ENCODE measurements at places on chromosomes 4 and X. TPM values are rescaled to one million over a fixed set of nuclear protein-coding genes. Genes with fewer than 3 reads are reported as not detected.

The FRMPD3 gene
- total RNA-seq: under 0.01 TPM

The DDX53 gene
- not detected for total RNA-seq

The MEPE gene
- not detected for total RNA-seq

The PNMA6A gene
- 3.7 TPM for total RNA-seq

The NSG1 gene
- 1.0 TPM for total RNA-seq

The C4orf17 gene
- not detected for total RNA-seq

The USP17L25 gene
- total RNA-seq: not detected

The FRG2 gene
- total RNA-seq: not detected

The GABRQ gene
- total RNA-seq: 0.52 TPM

The GPR82 gene
- total RNA-seq: not detected

The FGF5 gene
- total RNA-seq: 0.52 TPM

The VCX gene
- not detected for total RNA-seq

The SLC34A2 gene
- total RNA-seq: not detected

The KLKB1 gene
- total RNA-seq: 0.52 TPM

The TLR10 gene
- 0.52 TPM for total RNA-seq

The TEX13C gene
- not detected for total RNA-seq

The DGKK gene
- not detected for total RNA-seq

The RADX gene
- total RNA-seq: 1.0 TPM

The MAGEB1 gene
- total RNA-seq: not detected

The TLR2 gene
- 4.7 TPM for total RNA-seq

The XAGE1A gene
- not detected for total RNA-seq

The IL1RAPL2 gene
- 1.0 TPM for total RNA-seq

The COL4A6 gene
- 1.0 TPM for total RNA-seq

The TRO gene
- total RNA-seq: 52.2 TPM

The ITIH6 gene
- total RNA-seq: under 0.01 TPM

The CT45A5 gene
- total RNA-seq: not detected

The SLC2A9 gene
- 1.0 TPM for total RNA-seq

The FHDC1 gene
- total RNA-seq: 3.7 TPM

The SERTM2 gene
- total RNA-seq: 0.52 TPM

The RAB9B gene
- 19.8 TPM for total RNA-seq

The PTTG2 gene
- total RNA-seq: 0.52 TPM

The CLCN4 gene
- total RNA-seq: 15.7 TPM

The PRKG2 gene
- total RNA-seq: under 0.01 TPM

The LYAR gene
- 7.3 TPM for total RNA-seq

The NKX1-1 gene
- total RNA-seq: not detected

The TBX22 gene
- total RNA-seq: under 0.01 TPM

The ZCCHC18 gene
- total RNA-seq: 0.52 TPM

The SPINK2 gene
- total RNA-seq: not detected

The SLC10A4 gene
- total RNA-seq: 2.6 TPM

The CT47B1 gene
- total RNA-seq: not detected

The POU3F4 gene
- not detected for total RNA-seq

The L1CAM gene
- 1.6 TPM for total RNA-seq

The ARX gene
- 0.52 TPM for total RNA-seq

The NOX1 gene
- total RNA-seq: not detected

The DMP1 gene
- total RNA-seq: not detected

The CITED1 gene
- 18.8 TPM for total RNA-seq

The MAGEC3 gene
- total RNA-seq: not detected

The OR13H1 gene
- not detected for total RNA-seq
